ENCODE measurements at places on chromosomes 11 and 22.
A peak's percentile ranks its signal among the peaks of the same experiment; 100 is the strongest.

GRCh38 chr11:79160791-79161403, 279.9 kb downstream of the TENM4 start:
- DNase-seq: no peak

DNA sequence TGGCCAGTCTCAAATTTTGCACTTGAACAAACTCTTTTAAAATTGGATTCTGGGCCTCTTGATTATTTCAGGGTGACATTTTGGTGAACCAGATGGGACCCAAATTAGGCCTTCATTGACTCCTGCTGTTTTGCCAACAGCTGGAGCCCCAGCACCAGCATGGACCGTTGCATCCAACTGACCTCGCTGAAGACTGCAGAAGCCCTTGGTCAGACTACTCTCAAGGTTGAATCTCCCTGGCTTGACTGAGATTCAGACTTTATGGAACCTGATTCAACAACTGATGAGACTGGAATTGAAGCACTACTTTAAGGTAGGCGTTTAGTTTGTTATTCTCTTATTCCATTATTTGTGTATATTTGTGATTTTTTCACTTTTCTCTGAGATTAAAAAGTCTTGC, 41.7 kb downstream of the NARS2 start:
- DNase-seq: no peak

DNA sequence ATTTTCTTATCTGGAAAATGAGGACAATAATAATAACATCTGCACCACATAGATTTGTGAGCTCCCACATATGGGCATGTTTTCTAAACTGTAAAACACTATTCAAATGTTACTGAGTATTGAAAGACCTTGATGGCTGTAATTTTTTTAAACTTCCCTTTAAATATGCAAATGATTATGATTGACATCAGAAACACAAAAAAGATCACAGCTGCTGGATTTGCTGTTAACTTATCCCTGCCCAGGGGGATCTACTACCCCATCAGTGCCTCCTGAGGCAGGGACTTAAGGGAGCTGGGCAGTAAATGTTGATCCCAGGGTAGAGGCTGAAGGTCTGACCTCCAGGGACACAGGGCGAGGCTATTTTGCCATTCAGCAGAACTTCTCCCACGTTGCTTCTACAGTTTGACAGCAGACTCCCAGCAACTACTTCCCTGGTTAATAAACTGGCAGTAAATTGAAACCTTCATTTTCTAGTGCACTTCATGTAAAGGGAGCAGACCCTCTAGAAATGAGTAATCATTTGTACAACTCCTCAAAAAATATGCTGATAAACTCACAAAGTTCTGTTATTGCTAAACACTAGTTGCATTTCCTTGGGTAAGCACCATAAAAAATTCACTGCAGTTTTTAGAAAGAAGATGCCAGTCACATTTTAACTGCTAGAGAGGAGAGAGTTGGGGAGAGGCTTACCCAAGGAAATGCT, 20.3 kb downstream of the TMPRSS5 start:
- no peak for DNase-seq

DNA sequence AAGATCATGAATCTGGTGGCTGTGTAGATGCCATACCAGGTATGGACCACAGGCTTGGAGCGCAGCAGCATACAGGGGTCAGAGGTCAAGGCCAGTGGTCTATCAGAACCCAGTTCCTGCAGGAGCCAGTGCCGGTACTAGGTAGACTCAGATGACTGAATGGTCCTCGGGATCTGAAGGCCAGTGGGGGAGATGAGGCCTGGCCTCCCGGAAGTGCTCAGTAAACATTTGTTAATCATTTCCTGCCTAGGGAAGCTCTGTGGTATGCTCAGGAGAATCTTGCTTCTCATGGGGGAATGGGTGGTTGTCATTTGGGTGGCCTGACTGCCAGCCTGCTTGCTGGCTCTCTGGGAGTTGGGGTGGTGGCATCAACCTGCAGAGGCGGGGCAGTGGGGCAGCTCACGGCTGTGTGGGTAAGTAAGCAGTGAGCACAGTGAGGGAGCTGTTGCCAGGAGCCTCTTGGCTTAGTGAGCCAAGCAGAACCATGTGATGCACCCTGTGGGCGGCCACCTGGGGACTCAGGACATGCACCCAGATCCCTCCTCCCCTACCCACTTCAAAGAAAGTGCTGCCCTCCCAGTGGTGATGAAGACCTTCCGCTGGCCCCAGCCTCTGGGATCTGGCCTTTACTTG, 33.0 kb downstream of the PTPRJ start:
- peak; percentile 39 for DNase-seq

DNA sequence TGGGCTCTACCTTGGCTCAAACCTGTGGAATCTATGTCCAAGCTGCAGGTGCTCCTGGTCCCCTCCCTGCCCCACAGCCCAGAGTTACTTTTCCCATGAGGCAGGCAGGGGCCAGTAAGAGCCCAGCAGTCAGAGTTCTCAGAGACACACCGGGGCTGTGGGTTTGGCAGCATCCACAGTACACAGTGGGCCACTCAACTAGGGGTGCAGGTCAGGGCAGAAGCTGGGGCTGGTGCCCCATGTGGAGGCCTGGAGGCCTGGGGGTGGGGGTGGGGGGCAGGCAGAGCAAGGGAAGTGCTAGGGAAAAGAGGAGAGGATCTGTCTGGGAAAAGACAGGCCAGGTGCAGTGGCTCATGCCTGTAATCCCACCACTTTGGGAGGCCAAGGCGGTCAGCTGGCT, 2.5 kb downstream of the UPK2 start:
- DNase-seq: no peak

Data from activated CD4-positive, alpha-beta T cell treated with anti-CD3 and anti-CD28 coated beads, Interleukin-2, amount 50 U/mL, for 4 hours (primary cell).